SK-N-DZ (cell line): ENCODE measurements at places on chromosomes 5 and 9.

GRCh38 chr5:169571355-169571754 is 12.2 kb upstream of the SPDL1 start:
- DNase-seq: no peak

DNA sequence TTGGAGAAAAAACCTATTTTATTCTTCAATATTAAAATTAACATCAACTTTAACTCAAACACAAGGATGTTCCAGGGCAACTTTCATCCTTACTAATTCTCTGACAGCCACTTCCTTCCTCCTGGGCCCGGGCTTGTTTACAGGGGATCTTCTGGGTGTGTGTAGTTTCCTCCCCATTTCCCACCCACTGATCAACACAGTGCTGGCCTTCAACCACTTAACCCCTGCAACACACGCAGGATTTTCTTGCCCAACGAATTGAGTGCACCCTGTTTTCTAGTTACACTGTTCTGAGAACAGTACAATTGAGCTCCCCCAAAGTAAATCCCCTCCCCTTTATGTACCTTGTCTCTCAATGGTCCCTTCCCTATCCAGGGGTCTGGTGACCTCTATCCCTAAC is 83.1 kb upstream of the RANBP3L start:
- no peak for DNase-seq

DNA sequence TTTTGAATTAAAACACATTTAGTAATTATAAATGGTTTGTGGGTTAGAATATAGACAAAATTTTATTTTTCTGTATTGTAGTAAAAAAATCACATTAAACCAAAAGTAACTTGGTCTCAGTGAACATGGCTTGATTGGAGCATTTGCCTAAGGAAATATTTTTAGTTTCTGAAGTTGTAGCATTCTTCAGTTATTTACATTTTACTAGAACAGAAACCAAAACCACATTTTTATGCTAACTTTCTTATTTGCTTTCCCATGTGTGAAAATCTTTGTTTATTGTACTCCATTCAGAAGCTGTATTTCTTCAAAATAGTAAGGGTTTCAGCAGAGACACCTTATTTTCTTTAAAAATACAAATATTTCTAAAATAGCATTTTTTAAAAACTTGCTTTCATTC is 129.9 kb downstream of the SGCD start:
- no peak for DNase-seq

- DNase-seq: no peak
Measured at GRCh38 chr5:142055301-142055700, 42.5 kb upstream of the GNPDA1 start.

DNA sequence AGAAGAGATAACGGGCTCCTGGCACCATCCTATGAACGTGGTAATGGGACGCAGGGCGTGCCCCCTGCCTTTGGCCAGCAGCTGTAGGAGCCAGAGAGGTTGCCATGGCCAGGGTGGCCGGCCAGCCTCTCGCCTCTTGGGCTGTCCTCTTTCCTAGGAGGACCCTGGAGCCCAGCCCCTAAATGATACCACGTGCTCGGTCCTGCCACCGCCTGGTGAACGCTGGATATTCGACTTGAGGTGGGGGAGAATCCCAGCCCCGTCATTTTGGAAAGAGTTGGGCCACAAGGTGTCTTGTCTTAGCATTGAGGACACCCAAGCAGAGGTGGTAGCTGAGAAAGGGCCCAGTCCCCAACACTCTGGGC is 391 bp upstream of the NRG2 start:
- DNase-seq: peak; percentile 55

DNA sequence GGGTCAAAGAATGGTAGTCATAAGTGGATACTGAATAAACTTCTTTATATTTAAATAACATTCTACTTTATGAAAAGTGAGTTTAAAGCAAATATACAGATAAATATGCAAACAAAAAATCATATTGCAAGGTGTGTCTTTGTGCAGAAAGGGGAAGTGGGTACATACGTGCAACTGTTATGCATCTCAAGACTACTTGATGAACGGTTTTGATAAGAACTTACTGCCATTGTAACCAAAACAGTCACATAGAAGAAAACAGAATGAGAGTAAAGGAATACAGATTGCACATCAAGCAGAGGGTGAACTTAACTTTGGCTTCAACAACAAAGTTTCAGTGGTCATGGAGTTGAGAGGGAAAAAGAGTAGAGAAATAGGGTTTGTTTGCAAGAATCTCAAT is 9.9 kb downstream of the CAMK4 start:
- DNase-seq: no peak

DNA sequence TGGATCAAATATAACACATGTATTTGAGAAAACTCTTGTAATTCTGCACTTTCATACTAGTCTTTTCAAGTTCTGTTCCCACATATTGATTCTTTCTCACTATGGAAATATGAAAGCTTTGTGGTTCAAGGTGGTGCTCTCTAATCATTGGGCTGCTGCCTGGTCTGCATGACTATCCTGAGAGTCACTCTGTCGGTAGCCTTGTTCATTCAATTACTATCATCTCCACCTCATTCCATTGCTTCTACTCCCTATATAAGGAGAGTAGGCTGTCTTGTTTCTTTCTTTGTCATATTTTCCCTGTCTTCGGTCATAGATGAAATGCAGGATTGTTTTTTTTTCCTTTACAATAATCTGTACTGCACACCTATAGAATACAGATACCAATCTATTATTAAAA is 341.4 kb upstream of the ACTBL2 start:
- DNase-seq: no peak
